ENCODE measurements at places on chromosomes 2 and 18. TPM values are rescaled to one million over a fixed set of nuclear protein-coding genes. Genes with fewer than 3 reads are reported as not detected.

Gene GBX2
- not detected for total RNA-seq

- ATAC-seq = peak; percentile 68
Observed at GRCh38 chr2:172231508-172231907, 128.8 kb upstream of the DLX2 start.

- ATAC-seq = no peak
Observed at GRCh38 chr18:74334242-74334893, 18.7 kb downstream of the C18orf63 start.

- peak; percentile 72 for ATAC-seq
Observed at GRCh38 chr2:136135921-136136906, 18.3 kb upstream of the CXCR4 start.

DNA sequence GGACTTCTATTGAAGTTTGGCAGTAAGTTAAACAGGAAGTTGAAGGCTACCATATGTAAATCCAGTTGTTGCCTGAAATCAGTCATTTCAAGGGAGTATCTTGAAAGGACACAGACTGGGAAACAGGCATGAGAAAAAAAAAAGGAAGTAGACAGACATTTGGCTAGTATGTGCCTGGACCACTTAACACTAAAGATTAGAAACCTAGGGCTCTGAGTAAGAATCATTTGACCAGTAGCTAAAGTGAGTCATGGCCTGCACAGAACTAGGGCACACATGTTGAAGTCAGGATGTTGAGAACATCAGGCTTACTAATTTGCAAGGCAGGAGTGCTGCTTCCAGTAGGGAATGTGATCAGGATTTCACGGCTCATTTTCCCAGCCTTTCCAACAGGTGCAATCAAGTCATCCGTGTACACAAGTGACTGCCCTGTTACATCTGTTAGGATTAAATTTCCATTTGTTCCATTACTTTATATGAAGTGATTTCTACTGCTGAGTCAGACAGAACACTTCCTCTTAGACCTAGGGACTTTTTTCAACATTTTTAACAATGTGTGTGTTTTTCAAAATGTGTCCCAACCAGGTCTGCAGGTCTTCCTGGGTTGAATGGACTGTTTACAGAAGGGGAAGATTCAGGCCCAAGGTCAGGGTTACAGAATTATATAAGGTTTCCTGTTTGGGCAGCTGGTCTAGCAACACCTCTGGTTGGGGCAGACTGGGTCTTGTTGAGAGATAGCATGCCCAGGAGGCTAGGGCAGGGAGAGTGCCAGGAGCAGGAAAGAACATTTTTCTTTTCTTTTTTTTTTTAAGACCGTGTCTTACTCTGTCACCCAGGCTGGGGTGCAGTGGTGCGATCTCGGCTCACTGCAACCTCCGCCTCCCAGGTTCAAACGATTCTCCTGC, 145.6 kb downstream of the TGIF1 start:
- peak; percentile 67 for ATAC-seq

DNA sequence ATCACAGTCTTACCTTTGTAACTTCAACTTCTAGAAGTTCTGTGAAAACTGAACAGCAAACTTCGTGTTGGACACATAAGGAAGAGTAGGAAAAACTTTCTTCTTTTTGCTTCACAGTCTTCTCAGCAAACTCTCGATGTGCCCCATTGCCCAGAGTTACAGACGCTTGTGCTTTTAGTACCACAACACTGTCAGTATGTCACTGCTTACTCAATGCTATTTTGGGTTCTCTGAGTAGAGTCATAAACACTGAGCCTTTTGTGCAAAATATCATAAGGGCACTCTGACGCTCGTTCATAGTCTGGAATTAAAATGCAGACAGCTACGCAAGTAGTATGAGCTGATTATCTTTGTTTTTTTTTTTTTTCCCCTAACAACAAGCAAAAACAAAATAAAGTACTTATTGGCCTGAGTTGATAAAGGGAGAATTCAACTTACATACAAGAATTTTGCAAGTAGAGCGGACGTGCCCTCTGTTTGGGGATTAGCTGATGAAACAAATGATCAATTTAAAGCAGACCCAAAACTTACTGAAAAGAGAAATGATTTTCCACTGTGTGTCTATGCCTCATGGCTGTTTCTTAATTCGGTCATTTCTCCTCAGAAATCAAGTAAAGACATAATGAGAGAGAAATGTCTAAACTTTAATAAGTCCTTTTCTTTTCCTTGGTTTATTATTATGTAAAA, at the start of gene CDH19:
Gene CDH19 (minus strand): TSS at position 150 of the 687 bp plus-strand sequence. CDS start 31,886 bp downstream, outside the sequence.
- no peak for ATAC-seq

- no peak for ATAC-seq
Observed at GRCh38 chr2:29981402-29981801, 60.0 kb upstream of the ALK start.

- ATAC-seq = peak; percentile 35
Observed at GRCh38 chr2:71277536-71278103, 50.7 kb upstream of the PAIP2B start.

Gene DES
- 29.3 TPM for total RNA-seq

Gene EPB41L3
- 16.3 TPM for total RNA-seq

Gene SIX2
- total RNA-seq = 0.12 TPM

Gene ZNF385B
- 0.32 TPM for total RNA-seq

Gene INHBB
- total RNA-seq = 0.72 TPM

Gene PLB1
- total RNA-seq = 1.6 TPM

- ATAC-seq = no peak
Observed at GRCh38 chr2:117853873-117854272, 39.4 kb downstream of the DDX18 start.

Gene AQP12B
- total RNA-seq = not detected

Gene HAAO
- total RNA-seq = 4.1 TPM

GRCh38 chr2:108607706-108608301, 73.5 kb downstream of the LIMS1 start:
- no peak for ATAC-seq

- ATAC-seq = peak; percentile 39
Observed at GRCh38 chr2:205405194-205405593, 277.1 kb upstream of the NRP2 start.

GRCh38 chr2:168667156-168667555, 135.3 kb upstream of the NOSTRIN start:
- ATAC-seq = no peak

DNA sequence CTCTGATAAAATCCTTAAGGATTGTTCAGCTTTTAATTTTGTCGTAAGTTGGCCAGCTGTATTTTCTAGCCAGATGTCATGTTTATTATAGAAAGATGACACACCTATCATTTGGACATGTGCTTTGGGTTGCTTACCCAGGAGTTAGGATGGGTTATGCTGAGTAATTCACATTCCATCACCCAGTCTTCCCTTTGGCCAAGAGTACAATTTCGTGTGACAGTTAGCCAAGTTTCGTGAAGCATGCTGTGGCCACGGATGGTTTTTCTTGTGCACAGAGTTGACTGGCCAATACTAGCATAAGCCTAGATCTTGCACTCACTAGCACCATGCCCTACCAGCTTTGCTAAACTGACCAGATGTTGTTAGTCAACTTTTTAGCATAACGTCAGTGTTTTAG, 5.8 kb downstream of the MAPRE3 start:
- ATAC-seq = no peak

Gene PHOSPHO2
- 1.7 TPM for total RNA-seq

Gene HNMT
- total RNA-seq = 2.5 TPM

DNA sequence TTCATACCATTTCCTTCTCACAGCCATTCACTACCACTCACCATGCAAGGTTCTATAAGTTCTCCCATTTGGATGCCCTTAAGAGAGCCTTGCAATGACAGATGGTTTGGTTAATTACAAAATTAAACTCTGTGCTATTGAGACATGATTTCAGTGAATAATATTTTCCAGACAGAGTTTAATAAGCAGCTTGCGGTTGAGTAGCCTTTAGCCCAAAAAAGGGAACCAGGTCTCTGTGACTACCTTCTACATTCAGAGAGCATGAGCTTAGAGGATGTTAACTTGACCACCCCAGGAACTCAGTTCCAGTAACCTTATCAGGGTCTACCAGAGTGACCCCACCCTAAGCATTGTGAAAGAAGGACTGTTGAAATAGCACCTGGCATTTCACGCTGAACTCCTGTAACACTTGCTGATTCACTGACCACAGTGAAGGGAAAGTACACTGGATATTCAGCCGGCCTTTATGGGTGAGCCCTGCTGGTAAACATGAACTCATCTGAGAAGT, 1173.1 kb upstream of the ZEB2 start:
- peak; percentile 76 for ATAC-seq

GRCh38 chr18:713135-713490, 683 bp upstream of the ENOSF1 start:
- no peak for ATAC-seq

Gene CLIP4
- total RNA-seq = 35.1 TPM

Gene STPG4
- total RNA-seq = 0.16 TPM

DNA sequence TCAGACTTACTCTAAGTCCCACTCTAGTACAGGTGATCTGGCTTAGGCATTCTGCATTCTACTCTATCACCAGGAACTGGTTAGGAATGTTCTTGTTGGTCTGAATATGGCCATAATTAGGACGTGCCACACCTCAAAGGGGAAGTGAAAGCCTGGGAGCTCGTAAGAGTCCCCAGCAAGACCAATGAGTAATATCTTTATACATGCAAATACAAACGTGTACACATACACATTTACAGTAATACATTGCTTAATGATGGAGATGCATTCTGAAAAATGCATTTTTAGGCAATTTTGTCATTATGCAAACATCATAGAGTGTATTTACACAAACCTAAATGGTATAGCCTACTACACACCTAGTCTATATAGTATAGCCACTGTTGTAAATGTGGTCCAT, 19.5 kb upstream of the ERCC3 start:
- peak; percentile 37 for ATAC-seq

DNA sequence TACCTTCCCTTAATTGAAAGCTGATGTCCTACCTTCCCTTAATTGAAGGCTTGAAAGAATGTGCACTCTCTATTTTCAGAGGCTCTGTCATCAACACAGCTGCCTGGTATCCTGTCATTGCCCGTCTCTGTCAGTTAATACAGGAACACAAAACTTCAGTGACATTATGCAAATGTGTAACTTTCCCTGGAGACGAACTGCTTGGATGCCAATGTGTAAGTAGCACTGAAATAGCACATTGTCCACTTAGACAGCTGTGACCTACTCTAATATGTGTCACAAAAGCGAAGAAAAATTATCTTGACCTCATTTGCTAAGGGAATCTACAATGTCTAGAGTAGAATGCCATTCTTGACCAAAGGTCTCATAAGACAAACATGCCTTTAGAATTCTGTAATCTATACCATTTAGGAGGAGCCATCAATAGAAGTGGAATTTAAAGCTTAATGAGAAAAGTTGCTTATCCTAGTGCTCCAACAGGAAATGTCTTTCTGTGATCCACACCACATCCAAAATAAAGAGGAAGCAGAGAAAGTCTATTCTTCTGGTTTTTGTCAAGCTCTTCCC, 138.1 kb downstream of the BARD1 start:
- no peak for ATAC-seq

DNA sequence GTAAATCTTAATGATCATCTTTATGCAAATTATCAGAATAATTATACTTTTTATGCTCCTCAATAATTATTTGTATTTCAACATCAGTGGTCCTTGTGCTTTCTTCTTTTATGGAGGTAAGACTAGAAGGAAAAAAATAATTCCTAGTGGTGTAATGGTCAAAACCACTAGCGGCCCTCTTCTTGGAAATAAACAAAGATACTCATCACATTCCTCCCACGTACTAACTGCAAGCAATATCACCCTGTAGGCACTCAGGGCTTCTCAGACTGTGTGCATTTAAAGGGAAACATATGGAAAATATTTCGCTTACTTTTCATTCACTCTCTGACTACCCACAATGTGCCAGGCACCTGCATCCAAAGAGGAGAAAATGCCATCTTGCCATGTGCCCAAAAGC, 263.7 kb downstream of the DOK6 start:
- ATAC-seq = no peak

Gene CRYBA2
- total RNA-seq = not detected

GRCh38 chr2:119629323-119629825, 49.6 kb upstream of the TMEM177 start:
- ATAC-seq = no peak

- peak; percentile 46 for ATAC-seq
Observed at GRCh38 chr2:230447455-230448451, 31.8 kb downstream of the SP100 start.

Gene IL18RAP
- 0.64 TPM for total RNA-seq

DNA sequence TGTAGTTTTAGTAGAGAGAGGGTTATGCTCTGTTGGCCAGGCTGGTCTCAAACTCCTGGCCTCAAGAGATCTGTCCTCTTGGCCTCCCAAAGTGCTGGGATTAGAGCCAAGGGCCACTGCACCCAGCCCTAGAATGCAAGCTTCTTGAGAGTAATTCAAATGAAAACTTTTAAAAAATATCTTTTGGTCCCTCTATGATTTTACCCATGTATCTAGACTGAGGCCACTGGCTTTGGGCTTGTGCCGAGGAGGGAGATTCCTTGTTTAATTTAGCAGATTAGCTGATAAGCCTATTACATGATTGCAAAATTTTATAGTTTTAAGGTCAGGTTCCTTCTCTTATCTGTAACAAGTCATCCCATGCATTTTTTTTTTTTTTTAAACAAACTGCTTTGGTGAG, 59.5 kb upstream of the CCDC195 start:
- no peak for ATAC-seq

DNA sequence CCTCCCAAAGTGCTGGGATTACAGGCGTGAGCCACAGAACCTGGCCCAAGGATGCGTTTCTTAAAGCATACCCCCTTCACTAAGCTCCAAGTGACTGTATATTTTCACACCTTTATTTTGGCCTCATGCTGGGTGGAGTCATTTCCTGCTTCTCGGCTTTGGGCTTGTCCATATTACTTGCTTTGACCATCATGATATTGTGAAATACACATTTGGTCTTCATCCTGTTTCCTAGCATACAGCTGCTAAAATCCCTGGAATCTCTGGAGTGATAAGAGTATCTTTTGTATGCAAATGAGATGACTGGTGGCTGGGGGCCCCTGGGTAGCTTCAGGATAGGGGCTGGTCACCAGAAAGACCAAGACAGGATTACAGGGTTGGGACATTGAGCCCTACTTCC, 17.6 kb upstream of the COLEC12 start:
- peak; percentile 37 for ATAC-seq

DNA sequence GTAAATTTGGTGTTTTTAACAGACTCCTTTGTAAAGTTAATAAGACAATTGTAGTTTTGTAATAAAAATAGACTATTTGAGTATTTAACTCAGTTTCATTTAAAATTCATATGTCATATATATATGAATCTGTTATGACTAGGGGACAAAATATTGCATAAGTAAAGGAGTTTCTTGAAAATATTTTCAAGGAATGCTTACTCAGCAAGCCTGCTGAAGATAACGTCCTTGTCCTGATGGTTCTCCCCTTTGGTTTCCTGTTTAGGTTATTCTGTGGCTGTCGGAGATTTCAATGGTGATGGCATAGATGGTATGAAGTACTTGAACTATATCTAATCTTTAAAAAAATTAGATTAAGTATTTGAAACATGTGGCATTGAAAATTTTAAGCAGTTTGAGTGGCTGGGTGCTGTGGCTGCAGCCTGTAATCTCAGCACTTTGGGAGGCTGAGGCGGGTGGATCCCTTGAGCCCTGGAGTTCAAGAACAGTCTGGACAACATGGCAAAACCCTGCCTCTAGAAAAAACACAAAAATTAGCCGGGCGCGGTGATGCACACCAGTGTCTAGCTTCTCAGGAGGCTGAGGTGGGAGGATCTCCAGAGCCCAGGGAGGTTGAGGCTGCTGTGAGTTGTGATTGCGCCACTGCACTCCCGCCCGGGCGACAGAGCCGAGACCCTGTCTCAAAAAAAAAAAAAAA, 47.1 kb downstream of the ITGAV start:
- ATAC-seq = no peak

Gene COPS9
- 132 TPM for total RNA-seq

- no peak for ATAC-seq
Observed at GRCh38 chr2:60520151-60520876, 33.1 kb downstream of the BCL11A start.

- peak; percentile 75 for ATAC-seq
Observed at GRCh38 chr2:73301636-73302035, 8.3 kb upstream of the EGR4 start.
